ENCODE measurements at places on chromosomes 2 and 18.

GRCh38 chr18:73023975-73024374 lies 156.2 kb upstream of the NETO1 start:
- no peak for DNase-seq

DNA sequence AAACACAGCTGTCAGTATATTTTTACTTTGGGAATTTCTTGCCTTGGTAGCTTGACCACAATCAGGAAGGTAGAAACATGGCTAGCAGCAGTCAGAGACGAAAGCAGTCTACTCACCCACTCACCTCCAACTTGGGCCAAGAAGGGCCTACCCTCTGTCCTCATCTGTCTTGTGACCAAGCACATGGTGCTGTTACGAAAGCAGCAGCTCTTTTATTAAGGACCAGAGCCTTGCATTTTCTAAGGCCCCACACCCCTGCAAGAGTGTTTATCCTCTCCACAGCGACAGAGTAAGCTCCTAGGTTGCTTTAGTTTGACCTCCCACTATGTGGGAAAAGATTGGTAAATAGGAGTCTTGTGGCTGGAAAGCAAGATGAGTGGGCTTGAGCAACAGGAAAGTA lies 31.3 kb upstream of the MSTN start:
- DNase-seq: no peak

GRCh38 chr18:70292628-70293027 lies 3.8 kb downstream of the SOCS6 start:
- DNase-seq: no peak

- no peak for DNase-seq
Measured at GRCh38 chr18:35942661-35943060, 29.8 kb upstream of the RMP24 start.

GRCh38 chr2:239394346-239394945 lies 6.4 kb downstream of the HDAC4 start:
- DNase-seq: no peak

- no peak for DNase-seq
Measured at GRCh38 chr2:64789466-64790320, 136.0 kb upstream of the SERTAD2 start.

- DNase-seq: peak; percentile 46
Measured at GRCh38 chr18:10374636-10375293, 79.7 kb upstream of the APCDD1 start.

- DNase-seq: no peak
Measured at GRCh38 chr2:100650151-100650550, 87.4 kb downstream of the PDCL3 start.

DNA sequence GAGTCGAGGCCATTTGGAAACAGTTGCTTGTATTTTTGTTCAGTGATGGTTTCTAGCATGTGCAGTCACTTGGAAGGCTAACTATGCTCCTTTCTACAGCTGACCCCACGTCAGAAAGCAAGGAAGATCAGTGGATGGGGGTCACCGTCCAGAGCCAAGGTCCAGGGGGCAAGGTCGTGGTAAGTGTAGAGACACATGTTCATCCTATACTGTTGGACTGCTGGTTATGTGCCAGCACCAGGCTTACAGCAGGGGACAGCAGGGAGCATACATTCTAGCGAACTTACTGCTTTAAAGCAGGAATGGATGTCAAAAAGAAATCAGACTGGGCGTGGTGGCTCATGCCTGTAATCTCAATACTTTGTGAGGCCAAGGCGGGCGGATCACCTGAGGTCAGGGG lies 40.0 kb downstream of the ITGA6 start:
- DNase-seq: no peak

DNA sequence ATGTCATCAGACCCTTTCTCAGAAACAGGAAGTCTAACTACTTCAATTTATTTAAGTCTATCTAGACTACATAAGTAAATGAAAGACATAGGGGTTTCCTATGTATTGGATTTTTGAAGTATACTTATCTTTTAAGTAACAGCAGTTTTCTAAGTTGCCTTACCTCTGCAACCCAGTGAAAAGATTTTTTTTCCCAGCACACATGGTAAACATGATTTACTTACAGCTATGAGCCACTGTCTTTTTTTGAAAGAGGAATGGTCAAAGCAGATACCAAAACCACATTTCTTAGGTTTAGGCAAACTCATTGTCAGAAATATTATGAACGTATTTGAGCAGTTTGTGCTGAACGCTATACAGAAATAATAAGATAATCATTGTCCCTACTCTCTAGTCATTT lies 78.7 kb upstream of the OTX1 start:
- DNase-seq: no peak

- DNase-seq: no peak
Measured at GRCh38 chr2:37692711-37693110, 21.3 kb upstream of the CDC42EP3 start.

GRCh38 chr18:76948345-76948744 lies 126.0 kb downstream of the ZNF236 start:
- no peak for DNase-seq

GRCh38 chr2:48946449-48947048 lies 191.0 kb upstream of the LHCGR start:
- DNase-seq: peak; percentile 52

GRCh38 chr18:61833387-61833786 lies 59.4 kb downstream of the RNF152 start:
- DNase-seq: peak; percentile 62

DNA sequence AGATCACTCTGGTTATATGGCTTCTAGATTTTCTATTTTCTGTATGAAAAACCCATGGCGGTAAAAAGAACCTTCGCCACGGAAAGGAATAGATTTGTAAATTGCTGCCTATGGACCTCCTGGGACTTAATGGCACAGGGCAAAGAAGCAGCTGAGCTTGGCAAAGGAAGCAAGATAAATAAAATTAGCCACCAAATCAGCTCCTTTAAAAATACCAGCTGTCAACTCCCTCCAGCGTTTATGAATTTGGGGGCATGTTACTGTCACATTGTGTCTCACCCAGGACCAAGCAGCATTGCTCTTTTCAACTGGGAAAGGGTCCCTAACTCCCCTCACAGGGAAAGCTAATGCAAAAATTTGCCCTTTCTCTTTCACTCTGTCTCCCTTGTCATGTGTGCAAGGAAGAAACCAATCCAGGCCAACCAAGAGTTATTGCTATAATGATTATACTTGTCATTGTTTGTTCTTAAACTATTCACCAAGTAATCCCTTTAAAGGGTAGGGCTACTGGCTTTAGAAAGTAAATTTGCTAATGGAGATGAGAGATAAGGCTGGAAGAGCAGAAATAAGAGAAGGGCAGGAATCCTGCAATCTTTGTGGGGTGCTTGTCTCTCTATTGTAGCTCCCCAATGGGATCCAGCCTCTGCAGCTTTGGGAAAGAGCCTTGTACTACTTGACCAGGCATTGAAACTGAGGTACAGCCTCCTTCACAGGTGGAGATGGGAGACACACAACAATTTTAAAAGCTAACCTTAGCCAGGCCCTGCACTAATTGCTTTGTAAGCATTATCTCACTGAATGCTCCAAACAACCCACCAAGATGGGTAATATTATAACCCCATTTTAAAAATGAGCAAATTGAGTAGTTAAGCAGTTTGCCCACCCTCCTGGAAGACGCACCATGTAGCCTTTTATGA lies 119.1 kb upstream of the KLF7 start:
- no peak for DNase-seq

DNA sequence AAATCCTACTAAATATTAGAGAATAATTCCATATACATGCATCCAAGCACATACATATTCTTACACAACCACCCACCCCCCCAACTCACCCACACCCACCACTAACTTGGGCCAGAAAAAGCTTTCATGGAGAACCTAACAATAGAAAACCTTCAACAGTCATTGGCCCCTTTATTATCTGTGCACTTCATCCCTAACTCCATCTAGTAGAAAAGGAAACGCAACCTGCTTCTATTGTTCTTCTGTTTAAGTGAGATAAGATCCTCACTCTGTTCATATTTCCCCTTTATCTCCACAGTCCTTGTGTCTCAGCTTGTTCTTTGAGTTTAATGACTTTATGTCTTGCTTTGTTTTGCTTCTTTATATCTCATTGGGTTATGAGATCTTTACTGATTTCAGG lies 1740.2 kb upstream of the CELF4 start:
- DNase-seq: no peak

DNA sequence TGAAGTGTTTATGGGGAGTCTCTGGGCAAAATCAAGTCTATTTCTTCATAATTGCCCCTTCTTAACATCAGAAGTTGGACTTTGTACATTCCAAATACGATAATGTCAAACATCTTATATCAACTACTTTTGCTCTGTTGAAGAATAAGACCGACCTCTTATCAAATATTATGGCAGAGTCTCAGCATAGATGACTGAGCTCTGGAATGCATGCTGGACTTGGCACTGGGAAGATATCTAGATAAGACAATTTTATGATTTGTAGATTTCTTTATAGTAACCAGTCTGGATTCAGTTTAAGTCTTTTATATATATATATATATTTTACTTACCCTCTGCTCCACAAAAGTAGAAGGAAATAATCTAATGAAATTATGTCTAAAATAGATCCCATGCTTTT lies 8.2 kb downstream of the APLF start:
- DNase-seq: no peak

DNA sequence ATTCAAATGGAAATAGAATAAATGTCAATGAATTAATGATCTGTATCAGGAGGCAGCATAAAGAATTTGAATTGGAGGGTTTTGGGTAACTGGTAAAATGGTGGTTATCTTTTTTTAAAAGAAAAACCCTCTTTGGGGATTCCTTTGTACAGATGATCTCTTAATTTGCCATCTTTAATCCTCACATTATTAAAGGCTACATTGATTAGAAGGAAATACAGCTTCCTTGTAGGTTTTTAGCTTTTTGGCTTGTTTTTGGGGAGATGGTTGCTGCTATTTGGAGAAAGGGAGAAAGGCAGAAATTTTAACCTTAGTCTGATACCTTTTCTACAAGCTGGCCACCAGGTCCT lies 600 bp upstream of the MAPRE2 start:
- DNase-seq: no peak

DNA sequence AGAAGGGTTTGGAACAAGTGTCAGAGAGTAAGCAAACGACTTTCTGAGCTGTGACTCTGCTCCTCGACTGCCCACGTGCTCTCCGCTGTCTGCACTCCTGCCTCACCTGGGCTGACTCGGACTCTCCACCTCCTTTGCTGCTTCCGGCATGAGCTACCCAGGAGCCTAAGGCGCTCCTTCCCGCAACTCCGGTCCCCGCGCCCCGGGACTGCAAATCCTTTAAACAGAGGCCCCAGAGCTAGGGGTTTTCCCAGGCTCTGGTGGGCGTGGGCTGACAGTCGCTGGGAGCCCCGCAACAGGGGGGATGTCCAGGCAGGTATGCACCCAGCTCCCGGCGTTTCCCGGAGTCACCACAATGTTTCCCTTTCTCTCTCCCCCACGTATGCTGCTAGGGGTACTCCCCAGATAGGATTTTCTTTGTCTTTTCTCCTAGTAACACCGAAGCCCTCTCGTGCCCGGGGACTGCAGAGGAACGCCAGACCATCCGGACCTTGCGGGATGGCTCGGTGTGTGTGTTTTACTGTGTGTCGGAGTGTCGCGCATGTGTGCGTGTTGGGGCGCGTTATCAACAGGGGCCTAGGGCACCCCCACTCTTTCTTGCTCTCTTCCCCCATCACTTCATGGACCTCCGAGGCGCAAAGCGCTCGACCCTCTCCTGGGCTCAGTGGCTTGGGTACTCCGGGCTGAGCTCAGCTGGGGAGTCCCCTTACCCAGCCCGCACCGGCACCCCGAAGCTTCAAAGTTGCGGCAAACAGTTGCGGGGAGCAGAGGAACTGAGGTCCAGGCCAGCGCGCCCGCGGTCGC lies 691 bp upstream of the THSD7B start:
- DNase-seq: no peak

GRCh38 chr18:10201226-10201625 lies 253.2 kb upstream of the APCDD1 start:
- no peak for DNase-seq

- DNase-seq: no peak
Measured at GRCh38 chr2:189483571-189483970, 42.3 kb downstream of the WDR75 start.

GRCh38 chr2:205947621-205948495 lies 138.1 kb downstream of the INO80D start:
- peak; percentile 73 for DNase-seq

DNA sequence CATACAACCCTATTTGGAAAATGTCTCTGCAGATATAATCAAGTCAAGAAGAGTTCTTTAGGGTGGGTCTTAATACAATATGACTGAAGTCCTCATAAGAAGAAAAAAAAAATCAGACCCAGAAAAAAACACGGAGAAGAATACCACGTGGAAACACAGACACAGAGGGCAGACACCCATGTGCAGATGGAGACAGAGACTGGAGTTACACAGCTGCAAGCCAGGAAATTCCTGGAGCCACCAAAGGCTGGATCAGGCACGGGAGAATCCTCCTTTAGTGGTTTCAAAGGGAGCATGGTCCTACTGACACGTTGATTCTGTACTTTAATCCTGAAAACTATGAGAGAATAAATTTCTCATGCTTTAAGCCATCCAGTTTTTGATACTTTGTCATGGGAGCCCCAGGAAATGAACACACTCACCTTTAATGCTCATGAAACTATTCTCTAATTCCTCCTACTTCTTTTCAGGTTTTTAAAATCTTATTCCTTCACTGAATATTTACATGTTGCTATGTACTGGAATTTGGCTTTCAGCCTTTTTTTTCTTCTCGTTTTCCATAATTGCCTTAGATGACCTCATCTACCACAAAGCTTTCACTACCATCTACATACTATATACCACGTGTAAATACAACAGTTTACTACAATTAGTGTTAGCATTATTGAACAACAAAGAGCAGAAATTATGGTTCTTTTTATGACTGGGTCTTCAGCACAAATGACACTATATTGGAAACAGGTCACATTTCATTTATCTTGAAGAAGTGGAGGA lies 529.1 kb downstream of the IRS1 start:
- DNase-seq: no peak

- no peak for DNase-seq
Measured at GRCh38 chr2:9215680-9216079, 9.1 kb downstream of the ASAP2 start.

DNA sequence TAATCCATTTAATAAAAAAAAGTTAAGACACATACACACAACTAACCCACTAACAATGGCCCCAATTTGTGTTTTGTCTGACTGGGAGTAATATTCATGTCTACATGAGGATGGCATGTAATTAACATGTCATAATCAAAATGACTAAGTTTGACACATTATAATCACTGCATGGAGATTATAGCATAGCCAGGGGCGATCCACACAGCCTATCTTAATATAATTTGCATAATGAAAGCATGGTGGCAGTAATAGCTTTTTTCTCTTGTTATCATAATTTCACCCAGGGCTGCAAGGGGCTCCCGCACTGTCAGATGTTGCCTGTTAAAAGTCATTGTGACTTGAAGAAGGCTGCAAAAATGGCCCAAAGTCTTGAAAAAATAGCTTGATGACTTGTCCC lies 243.7 kb downstream of the SMAD2 start:
- no peak for DNase-seq

- no peak for DNase-seq
Measured at GRCh38 chr2:111252436-111252835, 131.7 kb downstream of the BCL2L11 start.

DNA sequence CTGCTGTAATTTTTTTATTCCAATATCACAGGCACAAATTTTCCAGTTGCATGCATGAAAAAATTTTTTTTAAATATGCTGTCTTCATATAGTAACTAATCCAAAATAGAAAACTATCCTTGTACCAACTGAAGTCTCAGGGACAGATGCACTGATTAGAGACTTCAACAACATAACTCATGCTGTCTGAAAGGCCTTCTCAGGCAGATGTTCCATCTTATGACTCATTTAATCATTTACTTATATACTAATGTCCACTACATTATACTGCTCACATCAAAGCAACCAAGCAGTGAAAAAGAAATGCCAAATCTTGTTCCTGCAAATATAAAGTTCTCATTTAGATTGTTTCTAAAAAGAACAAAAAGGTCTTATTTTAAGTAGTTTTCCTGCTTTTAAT lies 53.1 kb downstream of the OLA1 start:
- no peak for DNase-seq

GRCh38 chr2:19711470-19712372 lies 190.1 kb downstream of the TTC32 start:
- DNase-seq: peak; percentile 97

All from ELR (cell line).